CD4-positive, alpha-beta T cell treated with Interleukin-1 beta for 1 hour (primary cell): ENCODE measurements at places on chromosomes 2 and 18.

GRCh38 chr2:54341656-54342055, 85.6 kb upstream of the TSPYL6 start:
- no peak for DNase-seq

DNA sequence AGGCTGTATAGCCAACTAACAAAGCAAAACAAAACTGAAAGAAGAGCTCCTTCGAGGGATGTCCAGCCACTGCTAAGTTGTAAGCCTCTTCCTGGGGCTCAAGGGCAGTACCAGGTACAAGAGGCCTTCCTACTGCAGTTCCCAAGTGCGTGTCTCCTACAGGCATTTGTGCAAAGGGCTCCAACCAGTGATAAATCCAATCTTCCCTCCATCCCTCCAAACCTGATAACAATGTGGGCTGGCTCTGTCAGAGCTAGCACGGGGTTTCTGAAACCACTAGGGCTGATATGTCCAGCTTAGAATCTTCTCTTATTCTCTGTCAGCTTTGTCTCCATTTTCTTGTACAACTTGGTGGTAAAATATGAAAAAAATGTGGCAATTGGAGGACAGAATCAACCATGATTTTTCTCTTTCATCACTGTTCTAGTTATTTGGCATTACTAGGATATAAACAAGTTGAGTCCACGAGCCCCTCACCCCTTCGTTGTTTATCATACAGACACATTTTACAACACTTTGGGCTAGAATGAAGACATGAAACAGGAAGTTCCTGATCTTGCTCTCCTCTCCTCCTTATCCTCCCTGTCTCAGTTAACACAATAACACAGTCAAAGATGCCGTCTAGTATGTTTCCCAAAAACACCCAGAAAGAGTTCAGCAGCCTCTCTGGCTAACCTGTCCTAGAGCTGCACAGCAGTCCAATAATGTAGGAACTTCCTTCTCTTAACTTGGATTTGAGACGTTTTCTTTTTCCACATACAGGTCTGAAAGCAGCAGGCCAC, 35.4 kb upstream of the WIPF1 start:
- no peak for DNase-seq

DNA sequence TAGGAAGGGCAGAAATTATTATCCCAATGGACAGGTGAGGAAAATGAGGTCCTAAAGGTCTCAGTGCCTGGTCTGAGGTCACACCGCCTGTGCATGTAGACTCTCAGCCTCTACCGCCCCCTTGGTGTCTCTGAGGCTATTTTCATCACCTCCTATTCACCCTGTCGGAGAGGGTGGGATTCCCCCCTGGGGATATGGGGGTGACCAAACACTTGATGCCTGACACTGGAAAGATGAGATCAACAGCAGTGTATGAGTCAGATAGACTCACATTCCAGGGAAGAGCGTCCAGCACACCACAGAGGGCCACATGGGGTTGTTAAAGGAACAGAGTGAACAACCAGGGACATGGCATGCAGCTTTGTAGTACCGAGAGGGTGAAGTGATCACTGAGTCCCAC, 199.7 kb downstream of the SMAD2 start:
- DNase-seq, result no peak

- DNase-seq, result no peak
Measured at GRCh38 chr2:138276339-138276738, 225.2 kb upstream of the SPOPL start.

GRCh38 chr2:239731422-239731821, 293.7 kb downstream of the NDUFA10 start:
- DNase-seq, result no peak

- DNase-seq, result no peak
Measured at GRCh38 chr2:152638056-152638455, 79.2 kb downstream of the PRPF40A start.

GRCh38 chr2:241739651-241740050, 5.2 kb downstream of the D2HGDH start:
- DNase-seq, result no peak

- DNase-seq, result no peak
Measured at GRCh38 chr2:12688091-12688490, 28.6 kb upstream of the TRIB2 start.

GRCh38 chr2:143192716-143193115, 63.5 kb downstream of the ARHGAP15 start:
- no peak for DNase-seq

DNA sequence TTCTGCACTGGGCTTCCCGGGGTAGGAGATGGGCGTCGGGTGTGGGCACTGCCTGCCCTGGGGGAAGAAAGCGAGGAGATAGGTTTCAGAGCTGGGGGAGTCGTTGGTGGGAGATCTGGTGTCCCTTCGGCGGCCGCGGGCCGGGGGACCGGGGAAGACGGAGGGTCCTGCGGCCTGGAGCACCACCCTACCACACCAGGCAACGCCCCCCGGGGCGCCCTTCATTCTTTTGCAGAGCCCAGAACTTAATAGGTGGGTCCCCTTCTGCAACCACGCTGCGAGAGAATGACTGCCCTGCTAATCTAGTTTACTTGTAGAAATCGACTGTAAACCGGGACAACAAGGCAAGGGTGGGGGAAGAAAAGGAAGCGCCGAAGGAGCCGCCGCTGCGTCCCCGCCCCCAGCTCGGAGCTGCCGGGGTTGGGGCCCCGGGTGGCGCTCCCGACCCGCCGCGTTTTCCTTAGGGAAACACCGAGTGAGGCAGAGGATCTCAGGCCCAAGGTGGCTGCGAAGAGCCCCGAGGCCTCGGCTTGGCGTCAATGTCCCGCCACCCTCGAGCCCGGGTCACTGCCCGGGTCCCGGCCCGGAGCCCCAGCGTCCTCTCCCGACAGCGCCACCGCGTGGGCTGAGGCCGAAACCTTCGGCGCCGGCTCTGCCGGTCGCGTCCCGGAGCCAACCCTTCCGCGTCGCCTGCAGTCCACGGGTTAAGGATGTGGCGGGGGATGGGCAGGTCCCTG, 5.4 kb upstream of the SATB2 start:
- DNase-seq, result peak; percentile 57

DNA sequence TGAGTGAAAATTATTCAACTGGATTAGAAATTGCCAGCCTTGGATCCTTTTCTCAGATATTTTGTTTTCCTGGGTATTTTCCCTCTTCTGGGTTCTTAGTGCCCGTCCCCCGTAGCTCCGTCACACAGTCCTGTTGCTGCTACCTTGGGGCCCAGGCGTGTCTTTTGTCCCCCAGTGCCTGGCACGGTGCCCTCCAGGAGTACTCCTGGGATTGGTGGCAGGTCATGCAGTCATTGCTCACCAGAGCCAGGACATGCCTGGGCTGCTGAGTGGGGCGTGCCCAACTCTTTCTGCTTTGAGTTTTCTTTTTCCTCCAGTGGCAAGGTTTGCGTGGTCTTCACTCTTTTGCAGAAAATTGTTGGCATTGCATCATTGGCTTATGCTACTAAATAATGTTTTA, 275.2 kb downstream of the AGAP1 start:
- DNase-seq, result no peak

GRCh38 chr2:10601866-10602566, 87.8 kb downstream of the NOL10 start:
- DNase-seq, result no peak

DNA sequence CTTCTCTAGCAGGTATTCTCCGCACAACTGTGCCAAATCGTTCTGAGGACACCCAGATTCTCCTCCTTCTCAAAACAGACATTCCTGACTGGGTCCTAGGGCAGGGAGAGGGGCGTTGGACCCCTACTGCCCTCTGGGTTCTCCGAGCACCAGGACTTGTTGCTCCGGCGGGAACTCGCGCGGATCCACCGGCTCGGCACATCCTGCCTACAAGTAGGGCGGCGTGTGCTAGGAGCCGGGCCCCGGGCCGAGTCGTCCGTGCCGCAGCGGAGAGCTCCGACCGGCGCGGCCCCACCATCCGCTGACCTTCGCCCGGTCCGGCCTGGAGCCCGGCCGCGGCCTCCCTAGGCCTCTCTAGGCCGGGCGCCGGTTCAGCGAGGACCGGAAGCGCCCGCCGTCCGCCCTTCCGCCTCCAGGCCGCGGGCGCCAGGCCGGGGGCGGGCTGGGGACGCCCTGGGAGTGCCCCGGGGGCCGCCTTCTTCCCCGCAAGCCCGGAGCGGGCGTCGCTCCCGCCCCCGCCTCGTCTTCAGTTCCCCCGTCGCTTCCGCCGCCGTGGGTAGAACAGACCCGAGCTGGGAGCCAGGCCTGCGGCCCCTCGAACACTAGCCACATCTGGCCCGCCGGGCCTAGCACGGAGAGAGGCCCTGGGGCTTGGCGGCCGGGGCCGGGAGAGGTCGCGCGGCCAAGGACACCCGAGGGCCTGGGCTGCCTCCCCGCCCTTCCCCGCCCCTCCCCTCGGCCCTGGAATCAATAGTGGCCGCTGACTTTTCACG, 7.6 kb upstream of the ONECUT2 start:
- no peak for DNase-seq

DNA sequence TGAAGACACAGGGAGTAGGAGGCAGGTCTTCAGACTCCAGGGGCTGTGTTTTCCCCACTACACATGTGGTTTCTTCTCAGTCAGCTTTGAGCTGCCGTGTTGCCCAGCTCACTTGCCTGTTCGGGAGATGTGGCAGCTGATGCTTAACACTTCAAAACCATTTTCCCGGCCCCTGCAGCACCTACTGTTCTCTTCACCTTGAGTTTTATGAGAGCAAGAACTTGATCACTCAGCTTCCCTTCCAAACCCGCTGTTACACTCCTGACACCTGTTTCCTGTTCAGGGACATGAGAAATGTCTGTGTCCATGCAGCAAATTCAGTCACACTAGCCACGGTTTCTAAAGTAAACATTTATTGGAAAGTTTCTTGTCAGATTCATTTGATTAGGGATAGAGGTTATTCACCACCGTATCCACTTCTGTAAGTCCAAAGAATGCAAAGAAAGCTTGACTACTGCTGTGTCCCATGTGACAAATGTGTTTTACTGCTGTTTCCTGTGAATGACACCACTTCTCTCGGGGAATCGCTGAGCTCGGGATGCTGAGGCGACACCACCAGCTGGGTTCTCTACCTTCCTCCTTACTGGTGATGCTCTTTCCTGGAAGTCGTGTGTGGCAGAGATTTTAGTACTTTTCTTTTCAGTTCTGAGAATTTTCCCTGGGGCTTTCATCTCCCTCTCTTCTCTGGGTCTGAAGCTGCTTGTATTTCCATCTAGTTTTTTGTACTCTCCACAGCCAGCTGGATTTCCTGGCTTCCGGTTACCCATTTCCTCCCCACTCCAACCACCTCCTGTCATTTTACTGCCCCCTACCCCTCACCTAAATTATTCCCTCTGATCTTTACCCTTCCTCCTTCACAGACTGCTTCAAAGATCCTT, 91.7 kb downstream of the KLF7 start:
- no peak for DNase-seq

GRCh38 chr2:189584686-189585085, 4.1 kb upstream of the SLC40A1 start:
- DNase-seq, result no peak
